ENCODE measurements at places on chromosomes 3 and 15. TPM values are rescaled to one million over a fixed set of nuclear protein-coding genes. Genes with fewer than 3 reads are reported as not detected.

- DNase-seq, result no peak
Measured at GRCh38 chr15:60376677-60377095, 21.1 kb downstream of the ANXA2 start.

DNA sequence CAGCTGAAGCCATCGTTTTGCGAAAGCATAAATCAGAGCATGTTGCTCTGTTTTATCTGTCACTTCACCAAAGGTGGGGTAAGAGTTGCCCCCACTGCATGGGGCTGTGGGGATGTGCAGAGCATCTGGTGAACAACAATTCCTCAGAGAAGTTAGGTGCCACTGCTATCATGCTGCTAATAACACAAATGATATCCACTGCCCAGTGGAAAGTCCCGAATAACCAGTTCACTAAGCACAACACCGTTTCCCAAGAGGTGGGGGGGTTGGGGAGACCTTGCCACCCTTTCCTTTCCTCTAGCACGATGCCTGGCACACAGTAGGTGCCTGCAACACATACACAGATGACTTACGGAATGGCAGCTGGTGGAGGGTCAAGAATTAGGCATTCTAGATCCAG lies 38.6 kb downstream of the FAM3D start:
- DNase-seq, result no peak

GRCh38 chr3:65502526-65502925 lies 536.2 kb downstream of the MAGI1 start:
- DNase-seq, result no peak

- DNase-seq, result no peak
Measured at GRCh38 chr3:116449546-116450350, 4.5 kb upstream of the LSAMP start.

GRCh38 chr3:151011427-151011826 lies 38.9 kb upstream of the CLRN1 start:
- no peak for DNase-seq

DNA sequence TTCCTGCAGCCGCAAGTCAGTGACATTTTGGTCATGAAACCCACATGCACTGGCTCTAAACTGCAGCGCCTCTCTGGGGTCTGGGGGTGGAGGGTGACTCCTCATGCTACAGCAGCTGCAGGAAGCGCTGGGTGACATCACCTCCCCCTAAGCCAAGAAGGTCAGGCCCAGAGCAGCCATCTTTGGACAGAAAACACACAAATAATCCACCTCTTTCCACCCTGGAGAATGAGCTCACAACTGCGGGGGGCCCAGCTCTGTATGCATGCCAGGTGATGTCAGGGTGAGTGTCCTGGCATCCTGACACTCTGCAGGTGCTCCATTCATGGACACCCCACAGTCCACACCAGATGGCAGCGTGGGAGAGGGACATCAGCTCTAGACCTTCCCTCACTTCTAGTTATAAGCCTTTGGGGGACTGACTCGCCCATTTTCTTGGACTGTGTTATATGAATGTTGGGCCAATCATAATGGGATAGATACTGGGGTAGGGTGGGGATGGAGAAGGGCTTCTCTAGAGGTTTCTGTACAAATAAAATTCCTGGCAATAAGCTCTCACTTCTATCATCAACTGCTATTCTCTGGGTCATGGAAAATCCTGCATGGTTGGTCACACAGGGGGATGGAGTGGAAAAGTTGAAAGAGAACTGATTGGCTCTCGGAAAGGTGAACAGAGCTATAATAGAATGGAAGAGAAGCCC lies 70.7 kb upstream of the THBS1 start:
- DNase-seq, result no peak

DNA sequence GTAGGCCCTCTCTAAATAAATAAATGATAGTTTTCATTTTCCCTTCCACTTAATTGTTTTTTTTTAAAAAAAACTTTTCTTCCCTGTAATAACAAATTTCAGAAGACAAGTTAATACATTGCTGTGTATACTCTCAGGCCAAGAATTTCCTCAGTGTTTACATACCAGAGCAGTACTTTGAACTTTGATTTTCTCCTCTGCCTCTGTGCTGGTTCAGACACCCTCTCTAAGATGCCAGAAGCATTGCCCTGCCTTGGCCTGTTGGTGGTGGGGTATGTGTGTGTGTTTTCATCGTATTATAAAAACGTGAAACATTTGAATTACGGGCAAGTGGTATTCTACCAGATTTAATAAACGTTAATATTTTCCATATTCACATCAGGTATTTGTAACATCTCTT lies 70.1 kb downstream of the SMAD3 start:
- no peak for DNase-seq

DNA sequence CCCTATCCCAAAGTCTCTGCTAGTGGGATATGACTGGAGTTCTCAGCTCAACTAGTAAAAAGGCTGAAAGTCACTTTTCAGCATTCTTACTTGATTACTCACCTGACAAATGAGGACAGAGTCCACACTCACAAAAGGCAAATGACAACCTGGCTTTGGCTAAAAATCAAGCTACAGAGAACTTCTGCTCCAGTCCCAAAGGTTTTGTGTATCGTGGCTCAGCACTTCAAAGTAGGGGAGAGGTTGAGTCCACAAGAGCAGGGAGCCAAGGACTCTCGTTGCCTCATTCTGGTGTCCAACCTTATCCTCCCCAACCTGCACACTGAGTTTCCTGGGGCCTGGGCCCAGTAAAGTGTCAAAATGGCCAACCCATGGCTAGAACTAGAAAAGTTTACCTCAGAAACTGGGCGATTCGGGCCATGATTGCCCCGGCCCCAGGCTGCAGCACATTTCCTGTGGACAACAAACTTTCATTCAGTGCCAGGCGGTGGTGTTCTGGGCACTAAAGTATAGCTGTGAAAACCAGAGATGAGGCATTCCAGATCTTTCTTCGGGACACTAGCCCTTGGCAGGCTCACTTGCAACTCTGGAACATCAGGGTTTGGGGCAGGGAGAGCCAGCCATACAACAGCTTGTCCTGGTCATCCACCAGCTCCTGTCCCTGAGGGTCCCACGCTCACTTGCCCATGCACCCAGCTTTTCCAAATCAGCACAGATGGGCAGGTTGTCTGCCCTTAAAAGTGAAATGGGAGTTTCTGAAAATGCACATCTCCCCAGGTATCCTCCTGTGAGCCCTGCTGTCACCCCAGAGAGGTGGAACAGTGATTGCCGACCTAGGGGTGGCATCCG lies 3.1 kb downstream of the ACAA1 start:
- no peak for DNase-seq

DNA sequence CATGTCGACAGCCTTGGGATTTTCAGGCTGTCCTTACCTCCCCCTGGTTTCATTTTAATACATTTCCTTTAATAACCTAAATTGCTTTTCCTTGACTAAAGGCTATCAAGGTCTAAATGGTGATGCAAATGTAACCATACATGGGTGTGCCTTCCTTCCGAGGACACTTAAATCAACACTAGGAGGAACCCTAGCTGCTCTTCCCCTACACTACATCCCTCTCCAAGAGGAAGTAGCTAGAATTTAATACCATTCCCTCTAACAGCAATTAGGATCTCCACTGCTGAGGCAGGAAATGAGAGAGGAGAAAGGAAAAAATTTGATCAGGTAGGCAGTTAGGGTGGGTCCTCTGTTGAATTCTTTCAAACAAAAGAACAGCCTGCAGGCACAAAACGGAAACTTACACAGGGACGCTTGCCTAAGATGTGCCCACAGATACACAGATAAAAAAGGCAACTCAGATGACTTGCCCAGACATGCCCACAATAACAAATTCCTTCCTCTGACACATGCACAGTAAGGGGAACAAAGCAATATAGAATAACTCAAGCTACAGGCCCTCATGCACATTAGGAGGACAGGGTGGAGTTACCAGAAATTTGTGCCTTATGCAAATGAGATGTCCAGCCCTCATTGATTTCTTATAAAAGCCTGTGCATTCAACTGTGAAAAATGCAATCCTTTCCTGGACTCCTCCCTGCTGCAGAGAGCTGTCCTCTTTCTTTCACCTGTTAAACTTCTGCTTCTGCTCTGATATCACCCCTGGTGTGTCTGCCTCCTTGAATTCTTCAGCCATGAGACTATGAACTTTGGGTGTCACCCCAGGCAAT lies 1024.4 kb upstream of the CADM2 start:
- no peak for DNase-seq

- no peak for DNase-seq
Measured at GRCh38 chr3:186989429-186989828, 59.1 kb downstream of the ST6GAL1 start.

DNA sequence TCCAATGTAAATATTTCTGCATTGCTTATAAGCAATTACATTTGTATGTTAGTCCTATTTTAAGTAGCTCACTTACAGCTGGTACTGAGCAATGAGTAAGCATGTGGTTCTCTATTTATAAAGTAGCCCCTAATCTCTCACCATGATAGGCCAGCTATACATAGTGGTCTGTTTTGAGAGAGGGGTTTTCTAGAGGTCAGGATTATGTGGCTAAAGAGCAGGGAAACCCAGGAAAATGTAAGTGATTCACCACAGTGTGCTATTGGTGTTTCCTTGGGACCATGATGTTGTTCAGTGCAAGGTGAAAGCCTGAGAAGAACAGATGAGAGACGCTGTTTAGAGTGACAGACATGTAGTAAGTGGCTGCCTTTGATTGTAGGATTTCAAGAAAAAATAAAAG lies 26.4 kb downstream of the RBMS3 start:
- DNase-seq, result no peak

DNA sequence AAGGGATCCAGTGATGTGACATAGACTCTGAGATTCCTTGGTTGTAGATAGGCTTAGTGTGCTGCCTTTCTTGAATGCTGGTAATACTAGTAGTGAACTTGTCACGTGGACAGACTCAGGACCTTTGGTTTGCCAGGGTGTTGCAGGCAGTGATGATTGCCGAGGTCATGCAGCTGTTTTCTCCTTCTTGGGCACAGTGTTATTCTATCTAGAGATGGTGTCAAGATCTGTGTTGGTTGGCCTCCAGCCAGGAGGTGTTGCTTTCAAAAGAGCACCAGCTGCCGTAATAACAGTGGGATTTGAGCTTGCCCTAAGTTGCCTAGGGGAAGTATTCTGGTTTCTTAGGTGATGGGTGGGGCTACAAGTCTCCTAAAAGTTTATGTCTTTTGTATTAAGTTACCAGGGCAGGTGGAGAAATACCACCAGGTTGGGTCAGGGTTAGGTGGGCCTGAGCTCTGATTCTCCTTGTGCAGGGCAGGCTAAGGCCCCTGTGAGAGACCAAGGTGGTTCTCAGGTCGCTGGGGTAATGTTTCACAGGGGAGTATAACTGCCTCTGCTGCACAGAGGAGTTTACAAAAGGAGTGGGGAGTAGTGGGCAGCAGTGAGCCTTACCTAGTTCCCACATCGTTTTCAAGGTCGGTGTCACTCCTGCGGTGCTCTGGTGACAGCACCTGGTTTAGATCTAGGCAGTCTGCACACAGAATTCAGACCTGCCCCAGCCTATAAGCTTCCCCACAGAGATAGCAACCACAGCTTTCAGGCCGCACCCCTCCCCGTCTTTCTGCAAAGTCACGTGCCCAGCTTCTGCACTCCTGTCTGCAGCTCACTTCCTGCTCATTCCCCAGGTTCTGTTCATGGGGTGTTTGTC lies 350.3 kb downstream of the DOCK3 start:
- DNase-seq, result no peak

DNA sequence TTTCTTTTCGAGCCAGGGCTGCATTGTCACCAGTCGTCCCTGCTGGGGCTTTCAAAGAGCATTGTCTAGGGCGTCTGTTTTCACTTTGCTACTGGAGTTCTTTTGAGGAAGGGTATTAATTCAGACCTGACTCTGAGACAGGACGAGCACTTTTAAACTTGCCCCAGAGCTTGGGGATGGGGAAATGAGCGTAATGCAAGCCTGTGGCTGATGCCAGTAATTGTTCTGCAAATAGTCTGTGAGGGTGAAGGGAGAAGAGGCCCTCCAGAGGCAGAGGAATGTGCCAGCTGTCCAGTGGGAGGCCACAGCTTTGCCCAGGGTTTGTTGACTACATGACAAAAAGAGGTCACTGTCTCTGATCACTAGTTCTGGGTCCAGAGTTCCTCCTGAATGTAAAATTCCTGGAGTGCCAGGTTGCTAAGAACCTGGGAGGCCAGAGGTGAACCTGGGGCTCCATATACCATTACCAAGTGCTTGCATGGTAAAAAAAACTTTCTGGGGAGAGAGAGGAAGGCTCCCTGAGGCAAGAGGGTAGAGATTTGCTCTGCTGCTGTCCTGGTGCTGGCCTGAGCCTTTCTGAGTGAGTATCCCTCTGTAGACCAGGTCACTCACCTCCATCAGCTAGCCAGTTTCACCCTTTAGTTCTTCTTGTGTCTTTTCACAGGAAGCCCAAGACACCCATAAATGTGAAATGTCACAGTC lies 14.8 kb downstream of the EEFSEC start:
- no peak for DNase-seq

- no peak for DNase-seq
Measured at GRCh38 chr15:67142092-67142766, 76.8 kb downstream of the SMAD3 start.

- no peak for DNase-seq
Measured at GRCh38 chr3:120326784-120327183, 22.4 kb downstream of the LRRC58 start.

- DNase-seq, result no peak
Measured at GRCh38 chr3:58899159-58899952, 150.5 kb downstream of the CFAP20DC start.

DNA sequence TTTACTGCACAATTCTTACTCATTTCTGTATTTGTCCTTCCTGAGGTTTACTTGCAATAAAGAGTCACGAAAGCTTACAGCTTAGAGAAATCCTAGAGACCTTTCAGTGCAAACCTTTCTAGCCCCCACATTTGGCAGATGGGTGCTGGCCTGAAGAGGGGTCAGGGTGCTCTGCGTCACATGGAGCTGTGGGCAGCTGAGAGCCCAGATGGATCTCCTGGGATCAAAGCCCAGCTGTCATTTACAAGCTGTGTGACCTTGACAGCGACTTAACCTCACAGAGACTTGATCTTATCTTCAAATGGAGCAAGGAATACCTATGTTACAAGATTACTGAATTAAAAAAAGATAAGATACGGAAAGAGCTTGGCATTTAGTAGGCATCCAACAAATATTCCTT lies 24.0 kb upstream of the RAF1 start:
- DNase-seq, result no peak

GRCh38 chr3:23750573-23751210 lies 55.1 kb upstream of the UBE2E1 start:
- DNase-seq, result no peak

DNA sequence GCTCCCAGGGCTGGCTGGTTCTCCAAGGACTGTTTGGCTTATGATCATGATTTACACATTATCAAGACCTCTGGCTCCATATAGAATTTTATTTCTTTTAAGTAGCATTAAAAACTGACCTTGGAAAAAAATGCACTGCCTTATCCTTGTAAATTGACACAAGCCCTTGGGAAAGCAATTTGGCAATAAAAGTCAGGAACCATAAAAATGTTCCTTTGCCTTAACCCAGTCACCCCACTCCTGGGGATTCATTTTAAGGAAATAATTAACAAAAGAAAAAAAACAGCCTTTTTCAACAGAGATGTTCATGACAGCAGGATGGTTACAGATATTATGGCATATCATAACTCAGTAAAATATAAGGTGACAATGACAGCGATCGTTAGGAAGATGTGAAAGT lies 51.6 kb upstream of the NR2E3 start:
- DNase-seq, result no peak

The CCDC80 gene
- 0.64 TPM for total RNA-seq

The EXD1 gene
- 0.15 TPM for total RNA-seq

The ADAMTS9 gene
- 0.05 TPM for total RNA-seq

The HHLA2 gene
- total RNA-seq, result not detected

The ZPLD1 gene
- total RNA-seq, result not detected

The DET1 gene
- 5.2 TPM for total RNA-seq

The PIAS1 gene
- 44.5 TPM for total RNA-seq

The ACSBG1 gene
- 0.31 TPM for total RNA-seq

The MELTF gene
- 18.7 TPM for total RNA-seq

The CLDN18 gene
- total RNA-seq, result 0.08 TPM

The HGD gene
- 0.59 TPM for total RNA-seq

The MYRIP gene
- total RNA-seq, result 0.59 TPM

The MUC20 gene
- total RNA-seq, result not detected

The GP9 gene
- not detected for total RNA-seq

The FOXL2NB gene
- 11.4 TPM for total RNA-seq
